ENCODE measurements at places on chromosomes 11 and 22.

DNA sequence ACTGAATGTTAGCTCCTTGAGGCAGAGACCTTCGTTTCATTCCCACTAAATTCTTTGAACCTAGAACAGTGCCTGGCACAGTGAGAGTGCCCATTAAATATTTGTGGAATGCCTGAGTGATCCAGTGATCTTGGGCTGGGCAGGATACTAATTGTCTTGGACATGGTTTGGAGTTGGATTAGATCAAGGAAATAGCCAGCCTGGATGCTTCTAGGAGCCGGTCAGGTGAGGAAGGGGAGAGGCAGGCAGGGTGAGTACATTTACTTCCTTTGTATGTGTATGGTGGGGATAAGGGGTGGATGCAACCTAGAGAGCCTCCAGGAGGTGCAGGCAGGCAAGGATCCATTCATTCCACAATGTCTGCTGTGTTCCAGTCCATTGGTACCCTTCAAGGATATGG lies 3.6 kb downstream of the SREBF2 start:
- DNase-seq = no peak

- DNase-seq = no peak
Measured at GRCh38 chr22:49418341-49418894, 409.3 kb downstream of the BRD1 start.

DNA sequence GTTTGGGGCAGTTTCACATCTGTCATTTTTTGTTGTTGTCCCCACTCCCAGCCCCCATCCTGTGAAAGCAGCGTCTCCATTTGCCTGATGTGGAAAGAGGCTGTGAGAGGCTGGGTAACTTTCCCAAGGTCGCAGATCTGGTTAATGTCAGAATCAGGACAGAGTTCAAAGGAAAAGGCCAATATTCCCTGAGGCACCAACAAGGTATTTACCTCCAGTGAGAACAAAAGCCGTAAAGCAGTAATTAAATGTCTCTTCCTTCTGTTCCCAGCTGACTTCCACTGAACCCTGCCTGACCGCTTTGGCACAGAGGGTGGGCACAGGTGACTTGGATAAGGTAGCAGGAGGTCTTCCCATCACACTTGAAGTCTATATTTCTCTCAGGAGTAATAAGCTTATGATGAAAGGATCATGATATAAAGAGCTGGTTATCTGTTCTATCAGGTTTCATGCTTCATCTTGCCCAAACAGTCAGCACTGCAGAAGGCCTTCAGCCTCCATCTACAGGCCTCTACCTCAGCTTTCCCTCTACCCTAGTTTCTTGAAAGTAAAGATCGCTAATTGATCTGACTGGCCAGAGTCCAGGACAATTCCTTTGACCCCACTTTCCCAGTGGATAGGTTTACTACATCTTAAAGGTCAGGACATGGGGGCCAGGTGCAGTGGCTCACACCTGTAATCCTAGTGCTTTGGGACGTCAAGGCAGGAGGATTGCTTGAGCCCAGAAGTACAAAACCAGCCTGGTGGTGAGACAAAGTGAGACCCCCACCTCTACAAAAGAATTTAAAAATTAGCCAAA lies 9.4 kb downstream of the C11orf91 start:
- DNase-seq = no peak

GRCh38 chr22:45758603-45759002 lies 87.0 kb downstream of the ATXN10 start:
- DNase-seq = no peak

DNA sequence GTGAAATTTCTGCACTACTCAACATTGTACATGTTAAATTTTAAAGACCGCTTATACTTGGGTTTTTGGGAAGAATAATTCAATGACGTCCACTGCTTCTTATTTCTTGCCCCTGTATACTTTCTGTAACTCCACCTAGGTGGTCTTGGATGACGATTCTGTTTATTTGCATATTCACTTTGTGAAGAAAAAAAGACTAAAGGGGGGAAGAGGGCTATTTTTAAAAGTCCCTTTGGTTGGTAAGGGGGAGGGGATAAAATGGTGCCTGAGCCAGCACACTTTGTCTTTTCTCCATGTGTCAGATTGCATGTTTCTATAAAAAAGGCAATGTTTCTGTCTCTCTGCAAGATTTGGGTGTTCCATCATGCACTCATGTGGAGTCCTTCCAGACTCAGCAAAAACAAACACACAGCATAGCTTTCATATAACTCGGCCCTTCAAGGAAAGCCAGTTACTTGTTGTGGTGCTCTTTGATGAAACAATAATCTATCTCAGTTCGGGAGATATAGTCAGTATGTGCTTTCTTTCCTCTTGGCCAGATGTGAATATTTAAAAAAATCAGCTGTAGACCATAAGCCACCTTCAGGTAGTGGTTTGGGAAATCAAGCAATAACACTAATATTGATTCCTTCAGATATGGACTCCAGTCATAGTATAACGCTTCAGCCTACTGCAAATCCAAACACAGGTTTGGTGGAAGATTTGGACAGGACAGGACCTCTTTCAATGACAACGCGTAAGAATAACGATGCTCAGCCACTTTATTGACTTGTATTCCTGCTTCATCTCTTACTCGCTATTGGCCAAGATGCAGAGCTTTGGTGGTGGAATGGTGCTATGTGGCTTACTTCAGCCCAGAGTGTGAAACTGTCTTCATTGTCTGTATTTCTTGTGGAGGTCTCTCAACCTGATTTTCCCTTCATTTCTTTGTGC lies 68.8 kb downstream of the CD44 start:
- no peak for DNase-seq

DNA sequence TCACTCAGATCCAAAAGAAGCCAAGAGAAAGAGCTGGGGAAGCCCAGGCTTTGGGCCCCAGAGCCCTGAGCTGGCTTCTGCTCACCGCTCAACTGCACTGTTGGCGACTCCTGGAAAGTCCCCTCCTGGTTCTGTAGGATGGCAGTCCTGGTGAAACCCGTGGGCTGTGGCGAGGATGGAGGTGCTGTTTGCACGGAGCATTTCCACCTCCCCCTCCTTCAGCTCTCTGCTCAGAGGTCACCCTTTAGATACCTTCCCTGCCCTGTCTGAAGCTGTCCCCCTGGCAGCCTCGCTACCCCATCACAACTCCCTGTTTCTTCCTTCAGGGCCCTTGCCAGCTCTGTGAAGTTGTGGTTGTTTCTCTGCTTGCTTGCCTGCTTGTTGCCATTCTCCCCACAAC lies 97.8 kb downstream of the MYO18B start:
- DNase-seq = no peak

DNA sequence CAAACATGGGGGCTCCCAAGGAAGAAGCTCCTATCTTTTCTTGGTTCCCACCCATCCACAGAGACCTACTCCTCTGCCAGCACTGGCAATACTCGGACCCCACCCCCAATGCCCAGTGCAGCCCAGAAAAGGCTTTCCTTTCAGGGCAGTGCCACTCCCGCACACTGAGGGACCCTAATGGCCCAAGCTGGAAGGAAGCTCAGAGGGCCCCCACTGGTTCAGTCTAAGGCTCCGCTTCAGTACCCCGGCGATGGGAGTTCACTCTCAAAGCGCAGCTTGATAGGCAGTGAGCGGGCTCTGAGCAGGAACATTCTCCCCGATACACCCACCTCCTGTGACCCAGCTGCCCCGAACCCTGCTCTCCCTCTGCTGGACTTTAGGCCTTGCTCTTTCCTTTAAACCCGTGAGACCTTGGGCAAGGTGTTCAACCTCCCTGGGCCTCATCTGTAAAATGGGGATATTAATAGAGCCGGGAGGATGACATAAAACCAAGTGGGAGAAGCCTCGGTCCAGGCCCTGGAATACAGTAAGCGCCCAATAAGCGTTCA lies 48.4 kb downstream of the CHRDL2 start:
- DNase-seq = no peak

GRCh38 chr22:21876486-21877176 lies 9.2 kb upstream of the MAPK1 start:
- DNase-seq = no peak

- no peak for DNase-seq
Measured at GRCh38 chr11:11997049-11997322, 11.4 kb downstream of the DKK3 start.

DNA sequence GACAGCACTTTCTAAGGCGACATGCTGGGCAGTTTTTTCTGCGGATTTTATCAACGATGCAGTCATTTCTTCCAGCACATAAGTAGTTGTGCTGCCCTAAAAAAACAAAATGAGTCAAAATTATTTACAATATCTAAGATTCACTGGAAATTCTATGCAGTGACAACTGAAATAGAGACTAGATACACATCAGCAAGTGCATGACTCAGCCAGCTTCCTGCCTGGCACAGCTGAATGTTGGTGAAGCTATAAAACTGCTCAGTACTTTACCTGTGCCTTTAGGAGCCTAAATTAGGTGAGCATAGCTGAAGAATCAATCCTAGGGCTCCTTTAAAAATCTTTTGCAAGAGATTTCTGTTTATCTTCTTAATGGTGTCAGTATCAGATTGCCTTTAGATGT lies 37.8 kb downstream of the PGR start:
- DNase-seq = no peak

GRCh38 chr11:69996451-69996850 lies 81.7 kb upstream of the ANO1 start:
- DNase-seq = no peak

GRCh38 chr11:65558930-65559509 lies 861 bp upstream of the LTBP3 start:
- DNase-seq = no peak

DNA sequence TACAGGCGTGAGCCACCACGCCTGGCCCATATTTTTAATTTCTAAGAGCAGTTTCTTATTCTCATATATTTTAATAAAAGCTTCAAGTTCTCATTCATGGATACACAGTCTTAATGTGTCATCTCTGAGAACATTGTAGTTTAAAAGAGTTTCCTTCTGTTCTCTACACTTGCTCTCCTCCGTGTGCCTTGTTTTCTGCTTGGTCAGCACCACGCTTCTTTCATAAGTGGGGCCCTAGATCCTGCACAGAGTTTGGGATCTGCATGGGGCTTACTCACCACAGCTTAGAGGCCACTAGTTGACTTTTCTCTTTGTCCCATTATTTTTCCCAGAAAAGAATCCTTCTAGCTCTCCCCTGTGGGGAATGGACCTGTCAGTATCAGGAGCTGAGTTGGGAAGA lies 58.8 kb downstream of the PPP6R2 start:
- no peak for DNase-seq

DNA sequence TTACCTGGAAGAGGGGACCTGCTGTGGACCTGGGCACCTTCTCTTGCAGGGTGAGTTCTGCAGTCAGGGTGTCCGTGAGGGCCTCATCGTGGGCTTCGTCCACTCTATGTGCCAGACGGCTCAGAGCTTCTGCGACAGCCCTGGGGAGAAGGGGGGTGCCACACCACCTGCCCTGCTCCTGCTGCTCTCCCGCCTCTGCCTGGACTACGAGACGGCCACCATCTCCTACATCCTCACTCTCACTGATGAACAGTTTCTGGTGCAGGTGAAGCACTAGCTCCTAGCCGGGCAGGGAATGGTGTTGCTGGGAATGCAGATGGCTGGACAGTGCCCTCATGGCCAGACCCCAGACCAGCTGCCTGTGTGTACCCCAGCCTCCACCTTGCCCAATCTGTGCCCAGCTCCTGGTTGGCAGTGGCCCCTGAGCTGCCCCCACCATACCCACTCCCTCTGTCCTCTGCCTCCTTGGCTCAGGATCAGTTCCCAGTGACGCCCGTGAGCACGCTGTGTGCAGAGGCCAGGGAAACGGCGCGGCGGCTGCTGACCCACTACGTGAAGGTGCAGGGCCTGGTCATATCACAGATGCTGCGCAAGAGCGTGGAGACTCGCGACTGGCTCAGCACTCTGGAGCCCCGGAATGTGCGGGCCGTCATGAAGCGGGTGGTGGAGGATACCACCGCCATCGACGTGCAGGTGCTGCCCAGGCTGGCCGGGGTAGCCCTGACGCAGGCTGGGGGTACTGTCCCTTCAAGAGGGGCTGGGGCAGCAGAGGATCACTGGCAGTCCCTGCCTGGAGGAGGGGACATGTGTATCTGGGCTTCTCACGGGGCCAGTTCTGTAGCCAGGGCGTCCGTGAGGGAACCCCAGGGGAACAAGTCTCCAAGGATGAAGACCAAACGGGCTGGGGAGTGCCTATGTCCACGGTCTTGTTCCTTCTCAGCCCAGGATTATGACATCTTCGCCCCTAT lies 2.2 kb upstream of the TM7SF2 start:
- DNase-seq = no peak

- DNase-seq = no peak
Measured at GRCh38 chr11:94303966-94304958, at the start of gene IZUMO1R. Gene IZUMO1R, plus strand, starts transcription at chr11:94304580. Its CDS starts 1,057 bp downstream, at chr11:94305637.

DNA sequence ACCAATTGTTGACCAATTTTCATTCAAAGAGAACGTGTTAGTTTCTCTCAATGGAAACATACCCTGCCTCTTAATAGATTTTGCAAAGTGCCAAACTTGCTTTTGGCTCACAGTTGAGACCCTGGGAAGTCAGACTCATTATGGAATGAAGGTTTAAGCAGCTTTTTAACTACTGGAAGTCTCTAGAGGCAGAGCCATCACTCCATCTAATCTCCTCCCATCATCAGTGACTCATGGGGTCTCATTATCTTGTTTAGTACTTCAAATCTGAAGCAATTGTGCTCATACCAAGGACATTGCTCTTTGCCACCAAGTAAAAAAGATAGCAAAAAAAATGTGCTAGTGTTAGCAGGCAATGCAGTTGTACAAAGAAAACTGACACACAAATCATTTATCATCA lies 537.1 kb upstream of the LRRC4C start:
- DNase-seq = no peak

DNA sequence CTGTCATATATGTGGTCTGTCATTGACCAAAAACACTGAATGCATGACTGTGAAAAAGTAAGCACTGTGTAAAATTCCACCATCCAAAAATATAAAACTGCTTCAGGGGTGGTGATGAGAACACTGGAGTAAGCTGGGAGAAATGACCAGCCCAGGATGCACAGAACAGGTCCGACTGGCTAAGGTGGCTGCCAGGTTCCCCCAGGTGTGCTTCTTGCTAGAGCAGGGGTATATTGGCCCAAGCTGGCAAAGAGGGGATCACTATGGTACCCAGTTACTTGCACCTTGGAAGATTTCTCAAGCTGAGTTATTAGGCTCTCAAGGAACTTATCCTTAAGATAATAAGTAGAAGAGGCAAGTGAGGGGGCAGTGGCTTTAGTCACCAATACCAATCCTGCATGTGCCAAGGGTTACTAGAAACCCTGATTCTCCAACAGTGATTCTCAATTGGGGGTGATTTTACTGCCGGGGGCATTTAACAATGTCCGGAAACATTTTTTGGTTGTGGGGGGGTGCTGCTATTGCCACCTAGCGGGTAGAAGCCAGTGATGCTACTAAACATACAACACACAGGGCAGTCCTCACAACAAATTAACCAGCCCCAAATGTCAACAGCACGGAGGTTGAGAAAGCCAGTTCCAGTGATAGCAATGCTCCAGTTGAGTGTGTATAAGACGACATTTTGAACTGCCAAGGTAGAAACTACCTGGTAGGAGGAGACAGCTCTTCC lies 15.7 kb downstream of the SNU13 start:
- no peak for DNase-seq

DNA sequence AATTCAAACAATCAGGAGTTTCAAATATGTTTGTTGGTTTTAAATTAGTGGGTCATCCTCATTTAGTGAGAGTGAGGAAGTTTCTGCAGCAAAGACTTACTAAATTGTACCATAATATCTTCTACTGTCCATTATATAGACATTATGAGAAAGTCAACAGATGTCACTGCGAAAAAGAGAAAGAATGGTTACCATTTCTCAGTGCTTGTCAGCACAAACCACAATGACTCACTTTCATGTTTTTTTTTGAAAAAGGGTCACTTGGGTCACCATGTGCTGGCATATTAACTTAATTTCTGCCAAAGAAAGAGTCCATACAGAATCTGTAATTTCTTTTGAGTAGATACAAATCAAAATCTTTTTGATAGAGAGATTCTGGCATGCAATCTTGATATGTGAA lies 924.6 kb upstream of the FAT3 start:
- DNase-seq = peak; percentile 1

GRCh38 chr11:63939397-63939891 lies 642 bp downstream of the NAA40 start:
- no peak for DNase-seq

- DNase-seq = no peak
Measured at GRCh38 chr11:79352349-79352703, 88.5 kb downstream of the TENM4 start.

Data from kidney epithelial cell (primary cell).